ENCODE measurements at places on chromosomes 3 and 15. TPM values are rescaled to one million over a fixed set of nuclear protein-coding genes. Genes with fewer than 3 reads are reported as not detected.

The KIF7 gene
- 16.2 TPM for total RNA-seq

The SLC22A13 gene
- total RNA-seq = 0.41 TPM

The PLA1A gene
- total RNA-seq = not detected

GRCh38 chr3:73669260-73669659, 44.5 kb upstream of the PDZRN3 start:
- H3K27ac ChIP-seq = no peak overlapping the region
- no peaks in the 10 kb centered on the region for H3K27me3 ChIP-seq
- H3K4me1 ChIP-seq = peaks cover 13% of the 10 kb centered on the region

GRCh38 chr15:66503780-66504562, 684 bp downstream of the RPL4 start:
- no peaks in the 10 kb centered on the region for H3K27me3 ChIP-seq
- H3K4me1 ChIP-seq = peaks cover 47% of the 10 kb centered on the region
- H3K27ac ChIP-seq = peak overlapping the region; percentile 100
- H3K4me3 ChIP-seq = peak overlapping the region; percentile 98
- no peak for DNase-seq
- peaks cover 32% of the 10 kb centered on the region for H3K36me3 ChIP-seq

DNA sequence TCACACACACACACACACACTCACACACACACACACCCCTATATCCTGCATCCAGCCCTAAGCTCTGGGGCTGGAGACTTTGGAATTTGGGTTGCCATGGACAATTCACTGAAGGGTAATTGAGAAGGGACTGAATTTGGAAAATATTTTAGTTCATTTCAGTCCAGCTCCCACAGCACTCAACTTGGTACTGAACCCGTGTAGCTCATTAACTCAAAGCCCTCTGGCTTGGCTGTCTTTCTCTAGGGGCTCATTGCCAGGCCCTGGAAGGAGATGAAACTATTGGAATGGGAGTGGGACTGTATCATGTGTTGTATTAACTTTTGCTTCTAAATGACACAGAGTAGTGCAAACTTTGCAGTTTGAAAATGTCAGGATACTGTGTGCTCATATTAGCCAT, 157.3 kb downstream of the EPHB1 start:
- peaks cover 11% of the 10 kb centered on the region for H3K36me3 ChIP-seq
- no peaks in the 10 kb centered on the region for H3K27me3 ChIP-seq
- peaks cover 4% of the 10 kb centered on the region for H3K4me1 ChIP-seq
- H3K27ac ChIP-seq = no peak overlapping the region
